ENCODE measurements at places on chromosomes 1 and 21.
A peak's percentile ranks its signal among the peaks of the same experiment; 100 is the strongest.

- no peak for DNase-seq
These were observed 2217.1 kb downstream of the NCAM2 start for GRCh38 chr21:23215261-23215660.

DNA sequence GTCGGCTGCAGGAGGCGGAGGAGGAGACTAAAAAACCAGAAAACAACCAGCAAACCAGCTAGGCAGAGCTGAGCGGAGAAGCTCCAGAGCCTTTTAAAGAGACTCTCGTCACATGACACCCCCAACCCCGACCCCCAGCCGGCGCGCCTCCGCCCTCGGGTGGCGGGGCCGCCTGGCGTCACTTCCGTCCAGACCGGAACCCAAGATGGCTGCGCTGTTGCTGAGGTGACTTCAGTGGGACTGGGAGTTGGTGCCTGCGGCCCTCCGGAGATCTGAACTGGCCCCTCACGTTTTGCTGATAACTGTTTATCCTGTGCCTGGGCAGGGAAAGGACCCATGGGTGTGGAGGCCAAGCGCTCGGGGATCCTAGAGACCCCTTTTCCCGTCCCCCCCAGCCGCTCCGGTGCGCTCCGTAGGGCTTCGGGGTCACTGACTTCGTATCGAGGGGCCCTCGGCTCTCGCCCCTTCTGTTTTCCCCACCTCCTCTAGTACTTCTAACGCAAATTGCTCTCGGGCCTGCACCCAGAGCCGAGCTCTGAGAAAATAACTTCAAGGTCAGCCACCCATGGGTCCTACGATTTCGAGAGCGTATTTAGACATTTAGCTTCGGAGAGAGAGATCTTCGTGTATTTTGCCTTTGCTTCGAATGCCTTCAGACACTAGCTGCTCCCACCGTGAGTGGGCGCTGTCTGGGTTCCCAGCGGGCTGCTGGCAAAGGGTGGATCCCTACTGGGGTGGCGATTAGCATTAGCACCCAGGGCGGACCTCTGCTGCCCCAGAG lies at the start of gene SDHC:
Gene SDHC, plus strand, starts transcription at position 181 of the 781 bp plus-strand sequence. Its CDS starts 25 bp downstream, at position 206.
- peak; percentile 82 for DNase-seq

DNA sequence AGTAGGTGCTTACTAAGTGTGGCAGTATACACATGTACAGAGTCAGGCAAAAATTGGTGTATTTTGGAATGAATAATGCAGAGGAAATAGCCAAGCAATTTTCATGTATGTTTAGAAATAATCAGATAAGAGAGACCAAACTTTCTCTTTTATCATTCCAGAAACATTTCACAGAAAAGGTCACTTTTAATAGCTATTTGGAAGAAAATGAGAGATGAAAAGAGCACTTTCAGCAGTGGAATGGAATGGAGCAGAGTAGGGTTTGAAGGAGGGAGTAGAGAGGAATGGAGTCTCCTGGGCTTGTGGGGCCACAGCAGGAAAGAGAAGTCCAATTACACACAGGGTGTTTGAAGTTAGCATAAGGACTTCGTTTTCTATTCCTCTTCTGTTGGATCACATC lies 48.8 kb upstream of the GJA5 start:
- no peak for DNase-seq

- no peak for DNase-seq
These were observed 3.2 kb downstream of the BARHL2 start for GRCh38 chr1:90713741-90714509.

DNA sequence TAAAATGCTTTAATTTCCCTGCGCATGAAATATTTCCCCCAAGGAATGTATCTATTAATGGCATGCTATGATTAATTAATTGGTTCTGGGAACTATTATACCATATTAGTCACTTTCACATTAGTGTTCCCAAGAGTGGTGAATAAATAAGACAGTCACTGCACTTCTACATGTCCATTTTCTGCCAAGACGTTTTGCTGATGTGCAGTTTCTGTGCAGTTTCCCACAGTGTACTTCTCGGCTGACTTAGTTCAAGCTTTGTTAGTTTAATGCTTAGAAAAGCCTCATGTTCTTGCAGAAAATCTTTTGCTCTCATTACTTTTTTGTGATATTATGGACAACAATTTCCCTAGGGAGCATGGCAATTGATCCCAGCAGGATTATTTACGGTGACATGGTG lies 1014.5 kb downstream of the BRINP3 start:
- no peak for DNase-seq

GRCh38 chr1:48596046-48596445 lies 124.0 kb upstream of the SPATA6 start:
- no peak for DNase-seq

DNA sequence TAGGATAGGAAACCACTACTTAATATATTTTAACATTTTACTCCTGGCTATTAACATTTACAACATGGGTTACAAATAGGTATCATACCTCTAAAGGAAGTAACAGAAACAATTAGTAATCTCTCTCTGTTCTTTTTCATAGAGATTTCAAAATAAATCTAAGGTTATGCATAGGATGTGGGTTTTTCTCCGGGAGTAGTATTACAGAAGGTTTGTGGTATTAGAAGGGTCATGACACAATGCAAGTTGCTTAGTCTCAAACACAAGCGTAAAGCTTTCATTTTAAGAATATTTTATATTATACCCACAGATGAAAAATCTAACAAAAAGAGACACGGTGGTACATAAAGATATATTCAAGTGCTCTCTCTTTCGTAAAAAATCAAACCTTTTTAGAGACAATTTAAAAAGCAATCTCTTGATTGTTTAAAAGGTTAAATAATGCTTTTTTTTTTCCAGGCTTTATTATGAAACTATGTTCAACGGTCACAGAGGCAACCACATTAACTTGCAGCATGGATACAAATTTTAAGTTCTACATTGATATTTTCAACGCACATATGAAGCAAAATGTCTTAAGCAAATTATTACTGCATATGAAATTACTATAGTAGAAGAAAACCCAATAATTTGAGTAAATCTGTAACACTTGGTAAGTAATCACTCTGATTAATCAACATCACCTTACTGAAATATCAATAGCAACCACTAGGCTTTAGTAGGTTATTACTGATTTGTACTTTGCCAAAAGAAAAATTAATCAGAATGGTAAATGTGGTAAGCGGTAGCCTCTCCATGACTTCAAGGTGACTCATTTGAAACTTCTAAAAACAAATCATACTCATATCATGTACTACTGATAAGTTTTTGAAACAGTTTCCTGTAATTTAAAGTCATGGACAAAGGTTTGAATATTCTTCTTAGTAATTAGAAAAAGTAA lies 97.4 kb upstream of the GFI1 start:
- DNase-seq = peak; percentile 89

DNA sequence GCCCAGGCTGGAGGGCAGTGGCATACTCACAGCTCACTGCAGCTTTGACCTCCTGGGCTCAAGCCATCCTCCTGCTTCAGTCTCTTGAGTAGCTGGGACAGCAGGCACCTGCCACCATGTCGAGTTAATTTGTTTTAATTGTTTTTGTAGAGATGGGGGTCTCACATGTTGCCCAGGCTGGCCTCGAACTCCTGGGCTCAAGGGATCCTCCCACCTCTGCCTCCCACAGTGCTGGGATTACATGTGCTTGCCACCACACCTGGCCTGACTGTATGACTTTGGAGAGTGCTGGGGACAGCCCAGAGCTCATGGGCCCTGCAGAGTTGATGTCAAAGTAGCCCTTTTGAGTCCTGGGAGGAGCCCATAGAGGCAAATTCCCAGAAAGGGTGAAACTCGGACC lies 1.8 kb downstream of the OBSCN start:
- DNase-seq = no peak

- no peak for DNase-seq
These were observed 260.6 kb downstream of the CACNA1E start for GRCh38 chr1:181743878-181744312.

GRCh38 chr21:35882791-35883240 lies 177.5 kb downstream of the SETD4 start:
- DNase-seq = no peak

- DNase-seq = no peak
These were observed 2.6 kb downstream of the RCC1 start for GRCh38 chr1:28508435-28508754.

DNA sequence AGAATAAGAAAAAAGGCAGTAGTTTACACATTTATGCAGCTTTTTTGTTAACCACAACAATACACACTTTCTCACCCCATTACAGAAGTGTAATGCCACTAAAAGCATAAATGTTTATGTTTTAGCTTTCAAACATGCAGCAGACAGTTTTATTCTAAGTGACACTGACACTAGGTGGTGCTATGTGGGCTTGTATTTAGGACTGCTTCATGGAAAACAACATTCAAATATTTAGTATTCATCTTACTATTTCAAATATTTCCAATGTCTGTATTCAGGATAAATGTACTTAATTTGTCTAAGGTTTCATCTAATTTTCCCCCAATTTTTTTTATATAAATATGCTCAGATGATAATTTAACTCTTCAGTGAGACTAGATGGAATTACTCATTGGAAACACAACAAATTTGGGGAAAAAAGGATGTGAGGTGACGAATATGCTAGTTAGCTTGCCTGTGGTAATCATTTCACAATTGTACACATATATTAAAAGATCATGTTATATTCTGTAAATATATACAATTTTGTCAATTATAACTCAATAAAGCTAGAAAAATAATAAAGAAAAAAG lies 71.4 kb downstream of the USP1 start:
- peak; percentile 44 for DNase-seq

- DNase-seq = peak; percentile 78
These were observed 3.9 kb downstream of the PSMB2 start for GRCh38 chr1:35637401-35637809.

- no peak for DNase-seq
These were observed 478 bp downstream of the RIT1 start for GRCh38 chr1:155910621-155911121.

- no peak for DNase-seq
These were observed 1.0 kb upstream of the DMRTA2 start for GRCh38 chr1:50424045-50424883.

- DNase-seq = no peak
These were observed 498.7 kb downstream of the SMYD3 start for GRCh38 chr1:246008363-246008831.

DNA sequence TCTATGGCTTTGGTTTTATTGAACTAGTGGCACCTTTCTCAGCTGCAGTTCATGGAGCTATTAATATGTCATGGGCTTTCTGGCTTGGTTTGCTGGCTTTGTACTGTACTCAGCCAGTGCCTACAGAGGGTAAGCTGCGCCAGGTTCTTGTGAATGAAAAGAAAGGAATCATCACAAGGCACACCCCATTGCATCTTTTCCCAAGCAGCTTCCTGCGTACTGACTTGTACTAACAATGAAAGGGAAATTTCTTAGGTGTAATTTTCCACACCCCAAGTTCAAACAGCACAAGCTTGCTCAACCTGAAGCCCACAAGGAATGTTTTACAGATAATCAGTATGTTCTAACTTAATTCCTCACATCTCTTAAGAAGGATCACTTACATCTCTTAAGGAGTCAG lies 78.0 kb upstream of the TNFSF18 start:
- no peak for DNase-seq

DNA sequence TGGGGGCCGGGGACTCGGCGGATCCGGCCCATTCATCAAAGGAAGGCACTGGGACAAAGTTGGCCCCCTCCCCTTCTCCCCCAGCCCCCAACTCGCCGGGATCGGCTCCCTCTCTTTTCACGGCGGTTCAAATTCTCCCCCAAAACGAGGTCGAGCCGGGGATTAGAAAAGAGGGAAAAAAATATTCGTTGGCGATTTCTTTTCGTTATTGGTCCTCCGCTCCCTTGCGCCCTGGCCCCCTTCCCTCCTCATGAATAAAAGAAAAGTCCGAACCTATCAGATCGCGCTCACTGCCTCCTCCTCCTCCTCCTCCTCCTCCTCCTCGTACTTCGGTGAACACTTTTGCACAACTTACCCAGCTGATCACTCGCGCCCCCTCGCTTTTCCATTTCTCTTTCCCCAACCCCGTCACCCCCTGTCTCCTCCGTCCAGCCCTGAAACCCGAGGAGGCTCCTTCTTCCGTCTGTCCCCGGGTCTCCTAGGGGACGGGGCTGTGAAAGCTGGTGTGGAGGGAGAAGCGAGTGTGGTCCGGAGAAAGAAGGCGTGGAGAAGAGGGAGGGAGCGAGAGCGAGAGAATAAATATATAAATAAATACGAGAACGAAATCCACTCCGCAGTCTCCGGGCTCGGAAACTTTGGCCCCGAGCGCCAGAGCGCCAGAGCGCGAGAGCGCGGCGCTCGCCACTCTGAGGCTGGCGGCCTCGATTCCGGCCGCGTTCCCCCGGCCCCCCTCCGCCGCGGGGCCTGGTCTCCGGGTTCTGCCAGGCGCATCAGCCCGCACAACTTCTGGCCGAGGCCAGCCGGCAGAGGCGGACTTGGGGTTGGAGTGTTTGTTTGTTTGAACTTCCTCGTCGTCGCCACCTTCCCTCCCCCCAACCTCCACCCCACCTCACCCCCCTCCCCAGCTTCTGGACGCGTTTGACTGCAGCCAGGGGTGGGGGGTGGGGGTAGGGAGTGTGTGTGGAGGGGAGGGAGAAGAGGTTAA lies at the start of gene PAX7:
Gene PAX7, plus strand, starts transcription at position 336 of the 985 bp plus-strand sequence. CDS start 758 bp downstream, outside the sequence.
- no peak for DNase-seq

GRCh38 chr1:202203238-202204039 lies 9.8 kb downstream of the LGR6 start:
- peak; percentile 82 for DNase-seq

DNA sequence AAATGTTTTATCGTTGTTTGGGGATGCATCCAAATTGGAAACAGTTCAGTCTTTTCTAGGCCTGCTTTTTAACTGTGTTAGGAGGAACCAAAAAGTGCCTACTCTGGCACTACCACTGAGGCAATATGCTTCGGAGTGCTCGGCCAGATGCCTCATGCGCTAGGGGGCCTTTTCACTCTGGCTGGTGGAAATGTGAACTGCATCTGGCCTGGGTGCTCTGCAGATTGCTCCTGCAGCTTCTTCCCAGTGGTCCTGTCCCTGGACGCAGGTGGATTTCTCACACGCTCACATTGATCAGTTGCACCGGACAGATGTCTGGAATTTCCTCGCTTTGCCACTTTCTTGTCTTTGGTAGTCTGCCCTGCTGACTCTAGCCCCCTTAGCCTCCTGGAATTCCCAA lies 330.2 kb upstream of the FMN2 start:
- no peak for DNase-seq

DNA sequence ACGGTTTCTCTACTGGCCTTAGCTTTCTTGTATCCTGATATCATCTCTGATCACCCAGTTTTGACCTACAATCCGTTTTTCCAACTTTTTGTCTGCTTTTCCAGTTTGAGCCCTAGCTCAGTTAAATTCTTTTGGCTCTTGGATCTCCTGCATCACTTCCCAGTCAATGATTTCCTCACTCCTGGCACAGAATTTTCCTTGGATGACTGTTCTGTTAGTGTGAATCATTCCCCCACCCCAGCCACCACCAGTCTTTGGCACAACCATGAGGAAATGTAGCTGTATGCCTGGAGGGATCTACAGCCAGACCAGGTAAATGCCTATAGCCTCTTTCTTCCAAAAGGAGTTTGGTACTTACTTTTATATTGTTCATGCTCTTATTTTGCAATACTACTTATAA lies 187.2 kb upstream of the PTGFR start:
- DNase-seq = no peak

- DNase-seq = no peak
These were observed 619.3 kb downstream of the PTPRU start for GRCh38 chr1:29855561-29856160.

GRCh38 chr1:29083317-29084195 lies 40.1 kb downstream of the TMEM200B start:
- no peak for DNase-seq

GRCh38 chr1:2821966-2822620 lies 20.6 kb upstream of the TTC34 start:
- DNase-seq = no peak
